ENCODE measurements at places on chromosomes 13 and 19. TPM values are rescaled to one million over a fixed set of nuclear protein-coding genes. Genes with fewer than 3 reads are reported as not detected.

GRCh38 chr13:97339019-97339987 is 94.7 kb upstream of the RAP2A start:
- H3K36me3 ChIP-seq: no peaks in the 10 kb centered on the region
- no peak for DNase-seq
- H3K4me1 ChIP-seq: peaks cover 2% of the 10 kb centered on the region
- H3K4me3 ChIP-seq: no peak overlapping the region

- H3K4me1 ChIP-seq: no peaks in the 10 kb centered on the region
- H3K36me3 ChIP-seq: no peaks in the 10 kb centered on the region
- no peak overlapping the region for H3K4me3 ChIP-seq
- no peak for DNase-seq
Observed at GRCh38 chr19:33389421-33390100, 16.1 kb downstream of the CEBPG start.

DNA sequence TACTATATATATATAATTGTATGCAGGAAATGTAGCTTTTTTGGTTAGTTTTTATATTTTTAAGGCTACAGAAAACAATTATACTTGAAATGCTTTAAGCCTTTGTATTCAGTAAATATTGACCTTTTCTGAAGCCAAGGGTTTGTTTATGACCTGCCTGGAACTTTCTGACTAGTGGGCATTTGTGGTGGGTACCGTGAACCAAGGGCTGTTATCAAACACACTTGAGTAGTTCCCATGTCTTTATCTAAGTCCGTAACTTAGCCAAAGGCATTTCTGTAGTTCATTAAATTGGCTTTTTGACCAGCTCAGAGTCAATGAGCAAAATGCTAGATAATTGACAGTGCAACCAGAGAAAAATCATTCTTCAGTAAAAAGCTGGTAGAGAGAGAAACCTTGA is 1444.2 kb upstream of the SLC10A2 start:
- DNase-seq: no peak
- no peaks in the 10 kb centered on the region for H3K27me3 ChIP-seq
- no peaks in the 10 kb centered on the region for H3K36me3 ChIP-seq
- H3K4me1 ChIP-seq: no peaks in the 10 kb centered on the region
- H3K27ac ChIP-seq: no peak overlapping the region

- no peak overlapping the region for H3K27ac ChIP-seq
- no peaks in the 10 kb centered on the region for H3K36me3 ChIP-seq
- no peak overlapping the region for H3K4me3 ChIP-seq
- peaks cover 4% of the 10 kb centered on the region for H3K27me3 ChIP-seq
- no peaks in the 10 kb centered on the region for H3K4me1 ChIP-seq
- no peak for DNase-seq
Observed at GRCh38 chr19:46586294-46586693, 14.8 kb upstream of the CALM3 start.

DNA sequence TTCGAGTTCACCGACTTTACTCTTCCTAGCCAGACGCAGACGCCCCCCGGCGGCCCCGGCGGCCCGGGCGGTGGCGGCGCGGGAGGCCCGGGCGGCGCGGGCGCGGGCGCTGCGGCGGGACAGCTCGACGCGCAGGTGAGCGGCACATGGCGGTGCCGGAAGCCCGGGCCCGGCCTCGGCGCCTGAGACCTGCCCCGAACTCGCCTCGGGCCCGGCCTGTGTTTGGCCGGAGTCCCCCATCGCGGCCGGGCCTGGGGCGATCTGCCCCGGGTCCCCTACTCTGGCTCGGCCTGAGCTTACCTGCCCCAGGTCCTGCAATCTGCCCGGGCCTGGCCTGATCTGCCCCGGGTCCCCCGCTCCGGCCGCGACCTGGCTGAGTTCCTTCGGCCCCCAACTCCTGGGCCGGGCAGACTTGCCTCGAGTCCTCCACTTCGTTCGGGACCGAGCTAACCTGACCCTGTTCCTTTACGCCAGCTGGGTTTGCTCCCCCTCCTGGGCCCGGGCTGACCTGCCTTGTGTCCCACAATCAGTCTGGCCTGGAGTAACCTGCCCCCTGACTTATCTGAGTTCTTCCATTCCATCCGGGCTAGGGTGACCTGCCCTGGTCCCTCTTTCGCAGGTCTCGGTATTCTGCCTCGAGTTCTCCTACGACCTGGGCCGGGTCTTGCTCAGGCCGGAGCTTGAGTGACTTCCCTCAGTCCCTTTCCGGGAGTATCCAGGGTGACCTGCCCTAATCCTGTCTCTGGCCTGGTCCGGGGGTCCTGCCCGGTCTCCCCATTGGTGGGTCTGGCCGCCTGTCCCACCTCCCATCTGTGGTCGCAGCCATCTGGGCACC is 764 bp downstream of the UPF1 start:
- no peaks in the 10 kb centered on the region for H3K36me3 ChIP-seq
- peak; percentile 65 for DNase-seq
- peaks cover 30% of the 10 kb centered on the region for H3K27me3 ChIP-seq

DNA sequence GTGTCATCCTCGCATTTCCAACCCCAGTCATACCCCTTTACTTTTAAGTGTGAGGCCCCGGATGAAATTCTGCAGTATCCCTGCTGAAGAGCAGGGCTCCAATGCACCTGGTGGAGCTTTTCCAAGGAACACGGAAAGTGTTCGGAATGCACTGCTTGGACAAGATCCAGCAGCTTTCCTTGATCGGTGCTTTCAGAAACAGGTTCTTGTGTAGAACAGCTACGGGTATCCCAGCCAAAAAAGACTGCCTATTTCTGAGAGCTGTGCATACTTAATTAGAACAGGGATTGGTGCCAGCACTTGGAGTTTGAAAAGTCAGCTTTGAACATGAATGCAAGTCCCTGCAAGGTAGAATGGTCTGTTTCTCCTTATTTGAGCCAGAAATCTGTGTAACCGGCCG is 87.2 kb upstream of the C1QTNF9B start:
- no peak for DNase-seq
- no peaks in the 10 kb centered on the region for H3K36me3 ChIP-seq
- H3K4me1 ChIP-seq: peaks cover 10% of the 10 kb centered on the region
- H3K4me3 ChIP-seq: no peak overlapping the region
- no peak overlapping the region for H3K27ac ChIP-seq
- H3K27me3 ChIP-seq: no peaks in the 10 kb centered on the region

DNA sequence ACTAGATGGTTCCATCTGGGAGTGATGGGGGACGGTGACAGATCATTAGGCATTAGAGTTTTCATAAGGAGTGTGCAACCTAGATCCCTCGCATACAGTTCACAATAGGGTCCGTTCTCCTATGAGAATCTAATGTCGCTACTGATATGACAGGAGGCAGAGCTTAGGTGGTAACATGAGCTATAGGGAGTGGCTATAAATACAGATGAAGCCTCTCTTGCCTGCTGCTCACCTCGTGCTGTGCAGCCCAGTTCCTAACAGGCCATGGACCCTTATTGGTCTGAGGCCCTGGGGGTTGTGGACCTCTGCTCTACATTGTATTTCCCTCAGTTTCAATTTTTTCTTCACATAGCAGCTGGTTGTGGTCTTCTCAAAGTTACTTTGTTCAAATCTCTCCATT is 56.5 kb downstream of the CDK8 start:
- no peak for DNase-seq
- H3K27ac ChIP-seq: no peak overlapping the region
- H3K36me3 ChIP-seq: no peaks in the 10 kb centered on the region
- H3K27me3 ChIP-seq: no peaks in the 10 kb centered on the region
- H3K4me3 ChIP-seq: no peak overlapping the region

- DNase-seq: no peak
- H3K36me3 ChIP-seq: no peaks in the 10 kb centered on the region
- H3K27ac ChIP-seq: no peak overlapping the region
- H3K27me3 ChIP-seq: no peaks in the 10 kb centered on the region
Observed at GRCh38 chr13:51804295-51805172, 571 bp upstream of the DHRS12 start.

DNA sequence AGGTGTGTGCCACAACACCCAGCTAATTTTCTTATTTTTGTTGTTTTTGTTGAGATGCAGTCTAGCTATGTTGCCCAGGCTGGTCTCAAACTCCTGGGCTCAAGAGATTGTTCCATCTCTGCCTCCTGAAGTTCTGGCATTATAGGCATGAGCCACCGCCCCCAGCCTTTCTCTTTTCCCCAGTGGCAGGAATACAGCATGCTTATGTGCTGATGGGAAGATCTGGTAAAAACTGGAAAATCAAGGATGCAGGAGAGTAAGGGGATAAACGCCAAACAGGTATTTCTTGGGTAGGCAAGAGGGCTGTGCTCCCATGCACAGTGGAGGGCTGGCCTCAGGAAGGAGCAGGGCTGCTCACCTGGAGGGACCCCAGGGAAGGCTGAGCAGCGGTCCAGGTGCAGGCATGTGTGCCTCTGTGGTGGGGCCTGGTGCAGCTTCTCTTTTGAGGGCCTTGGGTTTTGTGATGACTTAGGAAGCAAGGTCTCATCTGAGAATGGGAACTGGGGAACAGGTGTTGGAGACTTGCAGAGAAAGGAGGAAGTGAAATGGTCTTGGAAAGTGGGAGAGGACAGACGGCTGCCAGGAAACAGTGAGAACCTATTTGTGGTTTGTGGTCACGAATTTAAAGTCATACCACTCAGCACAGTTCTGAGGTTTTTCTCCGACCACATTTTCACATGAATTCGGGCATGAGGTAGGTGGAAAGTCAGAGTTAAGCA is 106.5 kb downstream of the TEX26 start:
- H3K27ac ChIP-seq: no peak overlapping the region
- H3K4me1 ChIP-seq: no peaks in the 10 kb centered on the region
- no peaks in the 10 kb centered on the region for H3K36me3 ChIP-seq
- no peak for DNase-seq
- H3K4me3 ChIP-seq: no peak overlapping the region

- H3K4me1 ChIP-seq: peaks cover 7% of the 10 kb centered on the region
- DNase-seq: no peak
- no peak overlapping the region for H3K4me3 ChIP-seq
- H3K27ac ChIP-seq: no peak overlapping the region
- no peaks in the 10 kb centered on the region for H3K27me3 ChIP-seq
Observed at GRCh38 chr13:75417656-75418055, 64.3 kb downstream of the TBC1D4 start.

GRCh38 chr13:92122186-92122853 is 723.9 kb downstream of the GPC5 start:
- no peak overlapping the region for H3K27ac ChIP-seq
- H3K36me3 ChIP-seq: no peaks in the 10 kb centered on the region
- no peaks in the 10 kb centered on the region for H3K27me3 ChIP-seq
- DNase-seq: peak; percentile 12
- H3K4me1 ChIP-seq: no peaks in the 10 kb centered on the region

- peak; percentile 44 for DNase-seq
- peaks cover 8% of the 10 kb centered on the region for H3K4me1 ChIP-seq
- no peak overlapping the region for H3K4me3 ChIP-seq
- H3K27me3 ChIP-seq: no peaks in the 10 kb centered on the region
Observed at GRCh38 chr13:37640499-37640898, 41.9 kb upstream of the POSTN start.

GRCh38 chr19:5903056-5903623 is 450 bp downstream of the NDUFA11 start:
- peaks cover 5% of the 10 kb centered on the region for H3K4me1 ChIP-seq
- H3K27ac ChIP-seq: peak overlapping the region; percentile 51
- H3K27me3 ChIP-seq: no peaks in the 10 kb centered on the region
- peak overlapping the region; percentile 73 for H3K4me3 ChIP-seq
- no peaks in the 10 kb centered on the region for H3K36me3 ChIP-seq

DNA sequence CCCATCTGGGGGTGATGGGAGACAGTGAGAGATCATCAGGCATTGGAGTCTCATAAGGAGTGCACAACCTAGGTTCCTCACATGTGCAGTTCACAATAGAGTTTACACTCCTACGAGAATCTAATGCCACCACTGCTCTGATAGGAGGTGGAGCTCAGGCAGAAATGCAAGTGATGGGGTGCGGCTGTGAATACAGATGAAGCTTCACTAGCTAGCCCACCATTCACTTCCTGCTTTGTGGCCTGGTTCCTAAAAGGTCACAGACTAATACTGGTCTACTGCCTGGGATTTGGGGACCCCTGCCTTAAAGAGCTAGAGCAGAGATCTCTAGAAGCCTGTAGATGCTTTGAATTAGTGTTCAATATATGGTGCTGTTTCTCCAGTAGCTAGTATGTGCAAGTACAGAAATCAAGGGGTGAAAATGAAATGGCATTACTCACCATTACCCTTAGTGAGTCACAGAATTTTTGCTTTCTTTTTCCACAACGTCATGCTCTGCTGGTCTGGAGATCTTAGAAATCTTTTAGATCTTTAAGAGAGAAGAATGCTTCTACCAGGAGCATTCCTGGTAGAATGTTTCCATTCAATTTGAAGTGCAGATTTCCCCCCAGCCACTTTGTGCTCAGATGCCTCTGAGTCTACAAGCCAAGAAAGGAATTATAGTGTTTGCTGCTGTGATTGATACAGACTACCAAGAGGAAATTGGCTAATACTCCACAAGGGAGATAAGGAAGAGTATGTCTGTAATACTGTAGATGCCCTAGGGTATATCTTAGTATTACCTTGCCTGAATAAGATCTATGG is 2301.2 kb downstream of the PCDH9 start:
- H3K4me3 ChIP-seq: no peak overlapping the region
- H3K4me1 ChIP-seq: no peaks in the 10 kb centered on the region
- no peaks in the 10 kb centered on the region for H3K36me3 ChIP-seq
- no peaks in the 10 kb centered on the region for H3K27me3 ChIP-seq
- no peak overlapping the region for H3K27ac ChIP-seq
- DNase-seq: no peak

DNA sequence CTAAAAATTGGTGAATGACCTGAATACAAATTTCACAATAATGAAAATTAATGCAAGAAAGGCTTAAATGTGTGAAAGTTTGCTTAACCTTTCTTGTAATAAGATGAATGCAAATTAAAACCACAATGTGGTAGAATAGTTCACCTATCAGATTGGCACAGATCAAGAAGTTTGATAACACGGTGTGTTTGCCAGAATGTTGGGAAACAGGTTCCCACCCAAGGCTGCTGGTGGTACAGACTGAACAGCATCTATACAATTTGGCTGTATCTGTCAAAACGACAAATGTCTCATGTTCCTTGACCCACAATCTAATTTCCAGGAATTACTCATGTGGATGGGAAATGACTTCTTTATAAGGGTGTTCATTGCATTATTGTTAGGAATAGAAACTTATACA is 8.6 kb upstream of the IRS2 start:
- H3K27me3 ChIP-seq: no peaks in the 10 kb centered on the region
- H3K4me3 ChIP-seq: no peak overlapping the region
- no peak overlapping the region for H3K27ac ChIP-seq
- H3K36me3 ChIP-seq: no peaks in the 10 kb centered on the region
- no peaks in the 10 kb centered on the region for H3K4me1 ChIP-seq

Gene ZNF439
- 5.2 TPM for total RNA-seq

Gene OR7D2
- 1.4 TPM for total RNA-seq

Gene ZNF443
- 15.8 TPM for total RNA-seq
